Fibroblast of the conjunctiva (primary cell): ENCODE measurements at places on chromosomes 2 and 18.
A peak's percentile ranks its signal among the peaks of the same experiment; 100 is the strongest.

GRCh38 chr2:71100195-71100964 lies 29.6 kb downstream of the MCEE start:
- DNase-seq: peak; percentile 47

GRCh38 chr2:121052521-121052920 lies 232.5 kb downstream of the TFCP2L1 start:
- no peak for DNase-seq

GRCh38 chr2:144409241-144409640 lies 110.7 kb downstream of the ZEB2 start:
- DNase-seq: no peak

DNA sequence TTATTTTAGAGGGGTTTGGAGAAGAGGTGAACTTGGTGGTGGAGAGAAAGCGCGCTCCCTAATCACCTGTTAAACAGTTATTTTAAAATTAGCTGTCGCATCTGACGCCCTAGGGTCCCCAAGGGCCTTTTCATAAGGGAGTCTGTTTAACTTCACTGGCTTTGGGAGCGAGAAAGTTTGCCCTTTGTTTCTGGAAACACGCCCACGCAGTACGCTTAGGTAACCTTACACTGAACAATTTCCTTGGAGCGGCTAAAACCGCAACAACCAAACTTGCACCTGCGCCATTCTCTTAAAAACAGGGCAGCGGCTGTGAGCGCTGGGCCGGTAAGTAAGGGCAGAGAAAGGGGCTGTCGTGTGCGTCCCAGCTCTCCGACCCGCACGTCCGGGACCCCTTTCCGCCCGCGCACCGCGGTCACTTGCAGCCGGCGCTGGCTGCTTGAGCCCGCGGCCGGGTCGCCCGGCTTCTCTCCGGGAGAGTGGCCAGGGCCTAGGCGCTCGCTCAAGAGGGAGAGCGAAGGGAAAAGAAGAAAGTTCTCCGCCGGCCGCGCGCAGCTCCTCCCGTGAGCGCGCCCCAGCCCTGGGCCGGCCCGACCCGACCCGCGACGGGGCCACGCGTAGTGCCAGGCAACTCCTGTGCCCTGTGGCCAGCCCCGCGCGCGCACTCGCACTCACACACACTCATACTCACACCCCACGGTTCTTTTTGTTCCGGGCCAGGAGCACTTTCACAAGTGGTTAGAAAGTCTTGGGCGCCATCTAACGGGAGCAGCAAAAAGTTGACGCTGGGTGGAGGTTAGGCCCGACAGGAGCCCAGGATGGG lies 19.2 kb downstream of the POU3F3 start:
- DNase-seq: peak; percentile 62

- DNase-seq: no peak
These were observed 21.1 kb upstream of the MALT1 start for GRCh38 chr18:58649966-58650816.

DNA sequence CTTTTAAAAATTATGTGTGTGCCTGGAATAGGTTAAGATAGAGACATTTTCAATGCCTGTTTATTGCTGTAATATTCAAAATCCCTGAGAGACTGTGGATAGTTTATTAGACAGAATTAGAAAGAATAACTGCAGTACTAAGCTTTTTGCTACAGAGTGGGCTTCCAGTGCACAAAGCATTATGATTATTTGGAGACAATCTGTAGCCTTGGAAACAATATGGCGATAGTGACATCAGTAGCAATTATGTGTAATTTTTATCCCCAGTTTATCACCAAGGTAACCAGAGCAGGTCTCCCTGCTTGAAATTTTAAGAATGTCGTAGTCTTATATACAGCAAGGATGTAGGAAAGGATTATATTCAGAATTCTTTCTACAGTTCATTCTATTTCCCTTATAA lies 100.0 kb downstream of the MYO3B start:
- no peak for DNase-seq
